ENCODE measurements at places on chromosomes 12 and 14.

DNA sequence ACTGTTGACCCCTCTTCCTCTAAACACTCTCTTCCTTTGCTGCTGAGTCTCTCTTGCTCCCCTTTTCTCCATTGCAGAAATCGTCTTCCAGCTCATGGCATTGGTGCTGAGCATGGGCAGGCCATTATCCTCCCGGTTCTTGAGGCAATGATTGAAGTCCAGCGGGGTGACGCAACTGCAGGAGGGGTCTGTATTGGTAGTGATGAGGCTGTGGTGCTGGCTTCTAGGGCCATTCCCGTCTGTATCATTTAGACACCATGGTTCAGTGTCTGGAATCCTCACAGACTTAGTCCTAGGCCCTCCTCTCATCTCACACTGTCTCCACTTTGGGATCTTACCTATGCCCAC is 720 bp upstream of the SLC22A17 start:
- DNase-seq: no peak

- peak; percentile 55 for DNase-seq
Observed at GRCh38 chr12:75665216-75665615, 153.8 kb upstream of the KRR1 start.

DNA sequence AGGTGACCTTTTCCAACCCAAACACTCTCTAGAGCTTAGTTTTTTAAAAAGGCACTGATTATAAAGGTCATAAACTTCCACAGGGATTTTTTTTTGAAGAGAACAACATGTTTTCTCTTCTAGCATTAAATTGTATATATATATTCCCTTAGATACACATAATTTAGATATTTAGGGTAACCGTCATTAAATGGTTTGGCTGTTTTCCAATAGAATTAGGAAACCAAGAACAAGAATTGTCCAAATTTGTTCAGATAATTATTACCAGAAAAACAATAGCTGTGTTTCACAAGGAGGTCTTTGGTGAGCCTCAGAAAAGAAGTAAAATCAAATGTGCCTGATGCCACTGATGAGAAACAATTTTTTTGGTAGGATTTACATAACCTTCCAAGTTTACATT is 26.9 kb downstream of the LMO3 start:
- no peak for DNase-seq

DNA sequence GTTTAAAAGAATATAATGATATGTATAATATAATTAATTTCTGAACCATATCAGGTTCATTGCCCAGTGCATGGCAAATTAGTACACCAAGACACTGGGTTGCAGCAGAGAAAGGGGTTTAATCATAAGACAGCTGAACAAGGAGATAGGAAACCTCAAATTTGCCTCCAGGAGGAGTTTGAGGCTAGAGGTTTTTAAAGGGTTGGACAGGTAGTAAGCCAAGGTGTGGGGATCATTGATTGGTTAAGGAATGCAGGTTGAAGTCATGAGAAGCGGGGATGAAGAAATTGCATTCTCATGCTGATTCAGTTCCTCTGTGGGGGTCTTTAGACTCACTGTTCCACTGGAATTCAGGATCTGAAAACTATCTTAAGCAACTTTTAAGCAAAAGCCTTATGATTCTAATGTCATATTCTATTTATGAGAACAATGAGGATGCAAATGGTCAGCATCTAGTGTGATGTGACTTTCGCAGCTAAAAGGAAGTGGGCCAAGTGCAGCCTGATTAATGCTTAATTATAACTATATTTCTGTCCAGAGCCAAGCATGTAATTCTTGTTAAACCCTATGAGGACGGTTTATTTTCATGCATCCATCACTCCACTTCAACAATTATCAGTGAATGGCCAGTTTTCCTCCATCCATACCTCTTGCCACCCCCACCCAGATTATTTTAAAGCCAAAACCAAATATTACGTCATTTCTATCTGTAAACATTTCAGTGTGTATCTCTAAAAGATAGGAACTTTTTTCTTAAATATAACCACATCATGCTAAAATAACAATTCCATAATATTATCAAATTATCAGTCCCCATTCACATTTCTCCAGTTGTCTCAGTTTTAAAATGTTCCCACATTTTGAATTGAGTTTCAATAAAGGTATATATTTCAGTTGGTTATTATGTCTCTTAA is 14.9 kb downstream of the RNF212B start:
- no peak for DNase-seq

DNA sequence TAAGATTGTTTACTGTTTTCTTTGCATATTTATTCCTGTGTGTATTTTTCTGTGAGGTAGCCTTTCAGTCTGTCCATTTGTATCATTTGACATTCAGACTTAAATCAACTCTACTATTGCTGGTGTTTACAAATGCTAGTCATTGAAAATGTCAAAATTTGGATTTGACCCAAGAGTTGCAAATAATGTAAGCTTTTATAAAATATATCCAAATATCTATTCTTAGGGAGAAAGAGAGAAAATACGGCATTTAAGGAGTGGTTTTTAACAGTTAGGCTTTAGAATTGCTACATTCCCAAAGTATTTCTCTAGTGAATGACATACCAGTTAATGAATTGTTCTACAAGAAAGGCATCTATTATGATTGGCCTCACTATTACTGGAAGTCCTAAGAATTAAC is 37.9 kb downstream of the FRS2 start:
- DNase-seq: no peak
